ENCODE measurements at places on chromosomes 1 and 21.
A peak's percentile ranks its signal among the peaks of the same experiment; 100 is the strongest.

- no peak for DNase-seq
Measured at GRCh38 chr1:30631700-30632099, 91.7 kb downstream of the MATN1 start.

GRCh38 chr1:40760984-40761383 lies 22.6 kb upstream of the KCNQ4 start:
- DNase-seq = peak; percentile 46

DNA sequence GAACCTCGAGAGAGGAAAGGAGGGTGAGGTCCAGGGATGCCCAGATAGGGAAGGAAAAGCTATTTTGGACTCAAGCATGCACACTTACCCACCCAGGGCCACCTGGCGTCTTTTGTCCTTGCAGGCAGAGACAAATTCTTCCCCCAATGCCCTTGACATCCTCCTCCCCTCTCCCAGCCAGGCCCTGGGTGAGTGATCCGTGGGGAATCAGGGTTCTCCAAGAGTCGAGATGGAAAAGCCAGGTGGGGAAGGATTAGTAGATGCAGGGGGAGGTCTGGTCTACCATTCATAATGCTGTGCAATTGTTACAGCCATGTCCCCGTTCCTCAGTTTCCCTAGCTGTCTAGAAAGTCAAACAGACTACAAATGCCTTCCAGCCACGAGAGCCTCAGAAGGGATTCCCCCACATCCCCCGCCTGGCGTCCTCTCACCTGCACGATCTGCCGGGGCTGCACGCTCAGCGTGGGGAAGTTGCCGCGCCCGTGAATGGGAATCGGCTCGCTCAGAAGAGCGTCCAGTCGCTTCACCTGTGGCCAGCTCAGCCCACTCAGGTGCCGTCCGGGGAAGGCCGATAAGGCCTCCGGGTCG lies 580 bp downstream of the TENT5B start:
- DNase-seq = no peak

- DNase-seq = peak; percentile 89
Measured at GRCh38 chr1:226547754-226548191, 791 bp upstream of the STUM start.

DNA sequence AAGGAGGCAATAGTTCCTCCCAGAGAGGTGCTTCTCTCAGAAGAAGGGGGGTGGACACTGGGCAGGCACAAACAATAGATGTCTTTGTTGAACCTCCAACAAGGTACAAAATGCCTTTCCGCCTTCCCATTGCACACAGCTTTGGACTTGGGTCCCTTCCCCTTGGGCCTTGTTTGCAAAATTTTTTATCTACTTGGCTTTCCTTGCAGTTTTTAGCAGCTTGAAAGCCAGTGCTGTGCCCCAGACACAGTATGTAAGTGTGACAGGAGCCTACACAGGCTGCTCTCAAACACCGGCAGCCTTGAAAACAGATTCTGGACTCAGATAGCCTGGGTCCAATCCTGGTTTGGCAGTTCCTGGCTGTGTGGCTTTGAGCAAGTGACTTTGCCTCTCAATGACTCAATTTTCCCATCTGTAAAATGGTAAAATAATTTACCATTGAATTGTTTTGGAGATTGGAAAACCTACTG lies 43.0 kb downstream of the ELAPOR1 start:
- DNase-seq = no peak

DNA sequence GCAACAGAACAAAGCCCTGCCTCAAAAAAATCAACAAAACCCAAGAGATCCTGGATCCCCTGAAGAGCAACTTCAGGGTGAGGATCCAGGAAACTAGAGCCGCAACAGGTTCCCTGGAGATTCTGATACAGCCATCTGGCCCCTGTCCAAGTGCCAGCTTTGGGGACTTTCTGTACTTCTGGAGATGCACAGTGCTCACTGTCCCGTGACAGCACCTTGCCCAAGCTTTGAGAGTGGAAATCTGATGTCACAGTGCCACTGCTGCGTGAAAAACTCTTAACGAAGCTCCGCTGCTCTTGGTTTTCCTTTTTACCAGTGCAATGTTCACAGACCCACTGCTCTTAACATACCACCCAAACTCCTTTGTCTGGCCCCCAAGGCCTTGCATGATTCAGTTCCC lies 26.3 kb downstream of the STK40 start:
- no peak for DNase-seq

DNA sequence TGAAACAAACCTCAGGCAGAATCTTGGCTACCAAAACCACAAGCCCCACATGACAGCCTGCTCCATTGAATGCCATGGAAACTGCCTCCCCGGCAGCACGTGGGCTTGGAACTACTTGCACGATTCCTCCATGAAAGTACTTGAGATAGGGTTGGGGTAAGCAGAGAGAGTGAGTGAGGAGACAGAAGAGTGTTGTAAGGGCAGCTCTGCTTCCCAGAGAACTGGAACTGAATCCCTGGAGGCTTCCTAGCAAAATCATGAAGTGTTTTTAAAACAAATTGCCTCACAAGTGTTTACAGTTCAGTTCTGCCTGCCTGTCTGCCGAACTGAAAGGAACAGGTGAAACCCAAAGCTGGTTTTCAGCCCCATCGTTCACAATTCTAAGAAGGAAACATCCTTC lies 35.3 kb upstream of the DNASE2B start:
- DNase-seq = no peak

GRCh38 chr1:60911966-60912697 lies 170.2 kb upstream of the NFIA start:
- DNase-seq = no peak

GRCh38 chr1:226875641-226876295 lies 5.4 kb downstream of the PSEN2 start:
- peak; percentile 56 for DNase-seq

DNA sequence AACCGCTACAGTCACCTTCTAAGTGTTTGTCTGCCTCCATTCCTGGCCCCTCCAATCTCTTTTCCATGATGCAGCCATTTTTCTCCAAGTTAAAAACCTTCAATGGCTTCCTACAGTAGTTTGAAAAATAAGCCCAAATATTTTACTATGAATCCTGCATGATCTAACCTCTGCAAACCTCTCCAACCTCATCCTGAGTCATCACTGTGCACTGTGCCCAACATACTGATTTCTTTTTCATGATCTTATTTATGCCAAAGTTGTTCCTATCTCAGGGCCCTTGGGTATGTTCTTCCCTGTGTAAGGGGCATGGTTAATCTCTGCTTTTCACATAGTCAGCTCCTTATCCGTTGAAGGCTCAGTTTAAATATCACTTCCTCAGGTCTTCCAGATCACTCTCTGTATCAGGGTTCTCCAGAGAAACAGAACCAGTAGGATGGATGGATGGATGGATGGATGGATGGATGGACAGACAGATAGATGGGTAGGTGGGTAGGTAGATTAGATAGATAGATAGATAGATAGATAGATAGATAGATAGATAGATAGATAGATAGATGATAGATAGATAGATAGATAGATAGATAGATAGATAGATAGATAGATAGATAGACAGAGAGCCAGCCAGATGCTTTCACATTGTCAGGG lies 18.1 kb upstream of the PTPN14 start:
- DNase-seq = peak; percentile 83

- DNase-seq = no peak
Measured at GRCh38 chr21:42632336-42632751, 21.1 kb upstream of the PDE9A start.

DNA sequence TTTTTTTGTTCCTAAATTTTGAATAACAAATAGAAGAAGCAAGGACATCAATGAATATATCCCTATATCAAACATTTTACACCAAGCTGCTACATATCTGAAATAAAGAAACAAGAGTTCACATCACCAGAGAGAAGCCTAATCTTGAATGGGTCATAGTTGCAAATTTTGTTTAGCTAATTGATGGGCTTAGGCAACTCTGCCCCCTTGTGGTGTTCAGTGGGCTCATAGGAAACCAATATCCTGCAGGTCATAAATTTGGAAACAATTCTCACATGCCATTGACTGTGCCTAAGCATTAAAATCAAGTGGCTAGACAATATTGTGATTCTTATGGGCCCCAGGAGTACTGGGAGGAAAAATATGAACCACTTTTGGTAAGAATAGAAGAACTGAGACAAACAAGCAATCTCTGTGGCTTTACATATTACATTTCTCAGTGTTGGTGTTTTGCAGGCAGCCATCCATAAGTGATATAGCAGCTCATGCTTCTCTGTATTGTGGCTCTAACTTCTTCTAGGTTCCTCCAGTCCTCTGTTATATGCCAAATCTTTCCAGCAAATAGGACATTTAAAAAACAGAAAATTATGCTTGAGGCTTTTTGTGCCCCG lies 1262.8 kb upstream of the PRMT6 start:
- DNase-seq = peak; percentile 24

DNA sequence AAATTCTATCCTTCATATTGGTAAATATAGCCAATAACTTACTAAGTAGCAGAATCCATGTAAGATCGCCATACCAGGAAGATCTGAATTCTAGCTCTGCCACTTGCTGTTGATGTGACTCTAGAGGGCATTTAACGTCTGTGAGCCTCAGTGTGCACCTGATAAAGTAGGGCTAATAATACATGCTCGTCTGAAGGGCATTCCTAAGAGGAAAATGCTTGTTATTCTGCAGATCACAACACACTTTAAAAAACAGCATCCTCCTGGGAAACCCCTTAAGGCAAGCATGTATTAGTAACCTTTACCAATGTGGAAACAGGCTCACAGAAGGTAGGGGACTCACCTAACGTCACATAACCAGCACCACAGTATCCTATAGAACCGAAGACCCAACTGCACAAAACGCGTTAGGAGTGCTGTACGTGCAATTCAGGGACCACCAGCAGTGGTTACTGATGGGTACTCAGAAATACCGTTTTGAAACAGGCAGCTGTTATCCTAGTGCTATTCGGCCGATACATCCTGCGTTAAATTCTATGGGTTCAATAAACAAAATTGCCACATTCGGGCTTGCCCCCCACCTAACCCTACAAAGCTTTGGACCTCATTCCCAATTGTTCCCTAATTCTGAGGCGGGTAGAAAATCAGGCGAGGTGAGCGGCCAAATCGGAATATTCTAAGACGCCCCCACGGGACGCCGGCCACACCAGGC lies 758 bp downstream of the DEPDC1 start:
- no peak for DNase-seq

DNA sequence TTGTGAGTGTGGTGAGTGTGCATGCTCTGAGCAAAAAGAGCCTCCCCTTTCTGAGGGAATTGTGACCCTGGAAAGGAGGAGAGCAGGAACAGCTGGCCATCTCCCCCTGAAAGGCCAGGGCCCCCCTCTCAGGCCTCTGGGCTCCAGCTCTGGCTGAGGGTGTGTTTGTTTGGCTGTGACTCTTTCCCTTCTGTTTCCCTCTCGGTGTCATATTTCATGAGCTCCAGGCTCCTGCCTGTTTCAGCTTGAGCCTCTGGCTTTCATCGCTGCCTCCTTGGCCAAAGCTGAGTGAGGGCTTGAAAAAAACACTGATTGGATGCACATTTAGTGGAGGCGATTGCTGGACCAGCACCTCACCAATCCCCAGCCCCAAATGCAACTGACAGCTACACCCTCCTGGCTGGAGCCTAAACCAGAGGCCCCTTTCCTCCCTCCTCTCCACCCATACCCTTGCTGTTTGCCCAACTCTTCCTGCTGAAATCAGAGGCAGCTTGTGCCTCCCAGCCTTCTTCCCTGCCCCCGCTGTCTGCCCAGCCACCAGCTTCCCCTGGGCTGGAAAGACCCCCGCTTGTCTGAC lies 64.1 kb downstream of the DDR2 start:
- DNase-seq = peak; percentile 95

GRCh38 chr1:47471163-47471562 lies 33.3 kb downstream of the FOXD2 start:
- DNase-seq = peak; percentile 83

DNA sequence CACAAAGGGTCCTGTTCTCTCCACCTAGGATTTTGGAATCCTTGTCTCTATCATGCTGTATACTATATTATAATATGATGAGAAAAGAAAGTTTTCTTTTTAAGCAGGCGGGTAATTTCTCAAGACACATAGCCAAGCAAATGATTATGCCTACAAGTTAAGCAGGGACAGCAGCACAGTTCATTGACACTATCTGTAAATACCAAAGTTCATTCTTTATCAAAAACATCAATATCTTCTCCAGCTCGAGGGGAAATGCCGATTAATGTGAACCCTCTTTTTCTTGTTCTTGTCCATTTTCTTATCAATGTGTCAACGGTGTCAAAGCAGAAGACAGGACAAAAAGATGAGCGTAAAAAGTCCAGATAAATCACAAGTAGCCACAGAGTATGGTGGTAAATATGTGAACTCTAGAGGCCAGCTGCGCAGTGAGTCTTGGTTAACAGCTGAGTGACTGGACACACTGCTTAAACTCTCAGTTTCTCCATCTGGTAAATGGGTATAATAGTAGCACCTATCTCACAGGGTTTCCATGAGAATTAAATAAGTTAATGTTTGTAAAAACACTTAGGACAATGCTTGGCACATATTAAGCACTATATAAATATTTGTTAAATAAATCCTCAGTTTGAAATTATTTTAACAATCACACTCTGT lies 30.9 kb downstream of the LPAR3 start:
- no peak for DNase-seq

DNA sequence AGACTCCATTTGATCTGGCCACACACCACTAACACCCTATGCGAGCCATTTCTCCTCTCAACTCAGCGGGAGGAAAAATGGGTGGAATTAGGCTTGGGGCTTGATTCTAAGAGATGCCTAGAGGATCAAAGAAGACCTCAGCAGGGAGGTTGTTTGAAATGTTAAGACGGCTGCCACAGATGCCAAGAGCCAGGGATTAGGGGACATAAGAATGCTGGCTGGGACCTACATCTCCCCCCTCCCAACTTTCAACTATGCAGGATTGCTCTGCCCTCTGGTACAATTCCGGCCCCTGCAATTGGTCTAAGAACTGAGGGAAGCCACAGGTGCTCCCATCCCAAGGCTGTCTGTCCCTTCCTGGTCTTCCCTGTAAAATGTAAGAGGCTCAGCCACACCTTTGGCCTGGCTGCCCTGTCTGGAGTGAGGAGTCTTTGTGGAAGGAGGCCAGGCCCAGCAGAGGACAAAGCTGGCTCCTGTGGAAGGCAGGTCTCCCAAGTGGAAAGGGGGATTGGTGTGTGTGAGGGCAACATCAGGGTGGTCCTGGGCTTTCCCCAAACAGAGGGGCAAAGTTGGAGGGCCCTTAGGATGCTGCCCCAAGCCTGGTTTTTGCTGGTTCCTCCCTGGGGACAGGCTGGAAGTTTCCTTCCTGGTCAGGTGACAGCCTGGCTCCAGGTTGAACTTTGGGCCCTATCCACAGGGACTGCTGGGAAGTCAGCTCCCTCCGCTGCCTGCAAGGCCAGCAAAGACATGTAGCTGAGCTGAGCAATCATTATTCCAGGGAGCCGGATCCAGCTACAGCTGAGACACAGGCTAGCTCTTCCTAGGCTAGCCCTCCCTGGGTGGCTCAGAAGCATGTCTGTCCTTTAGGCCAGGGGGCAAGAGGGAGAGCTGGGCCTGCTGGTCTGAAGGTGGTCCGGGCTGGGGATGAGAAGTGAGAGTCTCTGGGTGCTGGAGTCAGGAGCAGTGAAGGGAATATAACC lies 34.5 kb upstream of the SYNC start:
- no peak for DNase-seq

DNA sequence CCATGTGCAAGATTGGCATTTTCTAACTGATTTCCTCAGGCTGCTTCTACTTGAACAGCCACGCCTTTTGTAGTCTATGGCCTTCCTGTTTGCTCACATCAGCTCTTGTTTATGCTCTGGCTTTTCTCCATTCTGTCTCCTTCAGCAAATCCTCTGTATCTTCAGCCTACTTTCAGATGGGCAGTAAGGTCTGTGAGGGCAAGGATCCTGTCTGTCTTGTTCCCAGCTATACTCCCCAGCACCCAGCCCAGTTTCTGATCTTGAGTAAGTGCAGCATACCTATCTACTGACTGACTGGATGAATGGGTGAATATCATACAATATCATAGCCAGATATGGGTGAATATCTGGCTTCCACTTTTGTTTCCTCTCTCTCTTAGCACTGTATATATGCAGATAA lies 438.1 kb downstream of the LMO4 start:
- peak; percentile 38 for DNase-seq

All from fibroblast of mammary gland (primary cell).